GM12864 (cell line): ENCODE measurements at places on chromosomes 16 and 17.

DNA sequence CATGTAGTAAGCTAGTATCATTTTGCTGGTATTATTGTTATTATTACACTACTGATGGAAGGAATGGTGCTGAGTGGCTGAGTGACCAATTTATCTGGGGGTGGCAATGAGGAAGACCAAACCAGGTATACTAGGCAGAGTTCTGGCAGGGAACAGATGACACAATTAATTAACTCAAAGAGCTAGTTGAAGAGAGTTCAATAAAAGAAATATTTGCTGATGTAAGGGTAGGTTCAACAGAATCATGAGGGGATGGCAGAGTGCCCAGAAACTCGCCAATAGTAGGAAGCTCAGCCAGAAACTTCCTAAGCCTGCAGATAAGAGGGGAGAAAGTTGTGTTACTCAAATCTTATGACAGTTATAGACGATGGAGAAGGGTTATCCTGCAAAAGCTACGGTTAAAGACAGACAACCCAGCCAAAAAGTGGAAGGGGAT is 352.5 kb downstream of the KCNJ2 start:
- no peak for DNase-seq

- no peak for DNase-seq
These were observed 23.5 kb upstream of the TOB1 start for GRCh38 chr17:50889528-50890118.

DNA sequence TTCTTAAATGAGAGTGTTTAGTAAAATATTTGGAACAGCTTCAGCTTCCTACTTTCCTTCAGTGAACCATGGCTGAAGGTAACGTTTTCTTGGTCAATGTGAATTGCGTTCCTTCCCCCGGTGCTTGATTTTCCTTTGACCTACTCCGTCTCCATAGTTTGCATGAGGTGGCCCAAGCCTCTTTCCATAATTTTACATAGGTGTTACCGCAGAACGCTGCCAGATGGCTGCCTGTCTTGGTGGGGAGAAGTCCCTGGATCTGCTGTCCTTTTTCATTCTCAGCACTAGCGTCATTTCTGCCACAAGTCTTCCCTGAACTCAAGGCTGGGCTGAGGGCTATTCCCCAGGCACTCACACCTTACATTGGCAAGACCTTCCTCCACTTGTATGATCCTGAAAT is 178.4 kb downstream of the PRKCA start:
- DNase-seq, result no peak

DNA sequence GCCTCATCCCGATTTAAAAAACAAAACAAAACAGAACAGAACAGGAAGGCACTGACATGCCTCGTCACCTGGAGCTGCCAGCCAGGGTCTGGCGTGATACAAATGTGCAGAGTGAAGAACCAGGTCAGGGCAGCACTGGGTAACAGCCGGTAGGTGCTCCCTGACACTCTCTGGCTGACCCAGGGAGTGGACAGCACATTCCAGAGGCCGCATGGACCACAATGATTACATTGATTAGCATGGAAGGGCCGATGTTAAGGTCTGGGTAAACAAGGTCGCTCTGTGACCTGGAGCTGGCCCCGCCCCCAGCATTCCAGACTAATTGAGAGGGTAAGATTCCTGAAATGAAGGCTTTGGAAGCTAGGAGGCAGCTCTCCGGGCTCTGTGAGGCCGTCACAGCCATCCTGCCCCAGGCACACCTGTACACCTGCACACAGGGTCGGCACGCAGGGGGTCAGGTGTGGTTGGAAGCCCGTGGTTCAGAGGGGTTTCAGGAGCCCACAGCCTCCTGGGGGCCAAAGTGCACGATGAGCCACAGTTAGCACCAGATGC is 21.4 kb downstream of the PIEZO1 start:
- no peak for DNase-seq

- no peak for DNase-seq
These were observed at the start of gene MPP2 for GRCh38 chr17:43907425-43907981. MPP2 (minus strand) TSS chr17:43907536; CDS start chr17:43904460, 3,076 bp downstream.

DNA sequence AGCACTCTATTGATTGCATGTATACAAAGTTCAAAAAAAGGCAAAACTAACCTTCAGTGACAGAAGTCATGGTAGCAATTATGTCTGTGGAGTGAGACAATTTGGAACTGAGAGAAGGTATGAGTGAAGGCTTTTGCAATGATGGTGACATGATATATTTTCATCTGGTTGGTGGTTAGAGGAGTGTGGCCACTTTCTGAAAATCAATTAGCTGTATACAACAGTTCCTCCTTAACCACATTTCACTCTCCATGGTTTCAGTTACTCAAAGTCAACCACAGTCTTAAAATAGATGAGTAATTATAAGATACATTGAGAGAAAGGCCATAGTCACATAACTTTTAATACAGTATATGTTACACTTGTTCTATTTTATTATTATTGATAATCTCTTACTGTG is 26.2 kb downstream of the ADAMTS18 start:
- no peak for DNase-seq

DNA sequence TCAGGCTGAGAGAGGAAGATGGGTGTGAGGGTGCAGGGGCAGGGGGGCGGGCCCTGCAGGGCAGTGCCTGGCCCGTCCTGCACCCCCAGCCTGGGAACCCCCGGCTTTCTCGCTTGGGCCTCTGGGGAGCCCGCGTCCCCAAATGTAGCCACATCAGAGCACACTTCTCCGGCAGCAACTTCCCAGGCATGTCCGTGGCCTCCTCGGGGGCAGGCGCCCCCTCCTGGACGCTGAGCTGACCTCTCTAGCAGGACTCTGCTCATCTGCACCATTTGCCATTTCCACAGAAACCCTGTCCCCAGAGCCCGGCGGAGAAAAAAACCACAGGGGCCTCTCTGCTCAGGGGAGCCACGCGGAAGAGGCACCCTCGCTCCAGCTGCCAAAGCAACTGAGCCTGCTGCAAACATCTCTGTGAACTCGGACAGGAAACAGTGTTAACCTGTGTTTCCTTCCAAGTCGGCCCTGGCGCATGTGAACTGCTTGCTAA is 63.4 kb downstream of the KLHDC4 start:
- no peak for DNase-seq

DNA sequence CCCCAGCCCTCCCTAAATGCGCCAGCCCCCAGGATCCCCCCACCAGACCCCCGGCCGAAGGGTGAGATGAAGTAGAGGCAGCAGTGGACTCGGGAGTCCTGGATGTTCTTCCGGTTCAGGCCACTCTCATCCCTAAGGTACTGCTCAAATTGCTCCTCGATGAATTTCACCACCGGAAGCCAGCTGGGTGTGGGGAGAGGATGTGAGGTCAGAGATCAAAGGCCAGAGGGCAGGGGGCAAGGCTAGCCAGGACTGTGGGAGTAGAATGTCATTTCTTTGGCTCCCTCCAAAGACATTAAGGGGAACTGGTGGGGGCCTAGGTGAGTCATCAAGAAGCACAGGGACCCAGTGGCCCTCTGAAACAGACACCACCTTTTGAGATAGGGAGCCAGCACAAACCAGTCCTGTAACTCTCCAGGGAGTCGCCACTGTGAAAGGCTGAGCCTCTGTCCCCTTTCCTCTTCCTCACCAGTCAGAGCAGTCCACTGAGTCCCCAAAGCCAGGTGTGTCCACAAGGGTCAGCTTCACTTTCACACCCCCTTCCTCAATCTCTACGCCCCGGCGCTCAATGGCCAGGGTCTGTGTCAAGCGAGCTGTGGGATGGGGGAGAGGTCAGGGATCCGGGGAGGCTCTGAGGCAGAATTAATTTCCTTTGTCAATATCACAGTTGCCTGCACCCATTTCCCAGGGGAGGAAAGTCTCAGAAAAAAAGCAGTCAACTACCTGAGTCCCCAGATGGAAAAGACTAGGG is 895 bp downstream of the SEPTIN1 start:
- DNase-seq, result no peak

DNA sequence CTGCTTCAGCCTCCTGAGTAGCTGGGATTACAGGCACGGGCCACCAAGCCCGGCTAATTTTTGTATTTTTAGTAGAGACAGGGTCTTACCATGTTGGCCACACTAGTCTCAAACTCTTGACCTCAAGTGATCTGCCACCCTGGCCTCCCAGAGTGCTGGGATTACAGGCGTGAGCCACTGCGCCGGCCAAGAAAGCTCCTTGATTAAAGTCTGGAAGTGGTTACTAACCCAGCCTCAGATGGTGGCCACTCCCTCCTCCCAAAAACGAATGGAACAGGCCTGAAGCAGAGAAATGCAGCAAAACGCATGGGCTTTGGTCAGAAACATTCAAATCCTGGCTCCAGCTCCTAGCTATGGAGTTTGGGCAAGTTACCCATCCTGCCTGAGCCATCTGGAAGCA is 11.3 kb downstream of the FKBP10 start:
- no peak for DNase-seq

GRCh38 chr17:1686086-1686485 is 1.4 kb upstream of the PRPF8 start:
- no peak for DNase-seq

DNA sequence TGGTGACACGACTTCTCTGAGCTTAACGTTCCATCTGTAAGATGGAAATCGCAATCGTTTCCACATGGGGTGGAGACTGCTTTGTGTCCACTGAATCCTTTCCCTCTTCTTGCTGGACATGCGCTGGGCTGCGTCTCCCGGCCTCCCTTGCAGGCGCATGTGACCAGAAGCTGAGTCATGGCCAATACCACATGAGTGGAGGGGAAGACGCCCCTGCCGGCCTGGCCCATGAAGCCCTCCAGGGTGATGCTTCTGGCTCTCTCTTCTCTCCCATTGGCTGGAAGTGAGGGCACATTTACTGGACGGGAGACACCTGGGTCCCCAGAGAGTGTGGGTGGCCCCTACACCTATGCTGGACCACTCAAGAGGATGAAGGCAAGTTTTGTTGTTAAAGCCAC is 71.1 kb downstream of the DYNLRB2 start:
- no peak for DNase-seq

DNA sequence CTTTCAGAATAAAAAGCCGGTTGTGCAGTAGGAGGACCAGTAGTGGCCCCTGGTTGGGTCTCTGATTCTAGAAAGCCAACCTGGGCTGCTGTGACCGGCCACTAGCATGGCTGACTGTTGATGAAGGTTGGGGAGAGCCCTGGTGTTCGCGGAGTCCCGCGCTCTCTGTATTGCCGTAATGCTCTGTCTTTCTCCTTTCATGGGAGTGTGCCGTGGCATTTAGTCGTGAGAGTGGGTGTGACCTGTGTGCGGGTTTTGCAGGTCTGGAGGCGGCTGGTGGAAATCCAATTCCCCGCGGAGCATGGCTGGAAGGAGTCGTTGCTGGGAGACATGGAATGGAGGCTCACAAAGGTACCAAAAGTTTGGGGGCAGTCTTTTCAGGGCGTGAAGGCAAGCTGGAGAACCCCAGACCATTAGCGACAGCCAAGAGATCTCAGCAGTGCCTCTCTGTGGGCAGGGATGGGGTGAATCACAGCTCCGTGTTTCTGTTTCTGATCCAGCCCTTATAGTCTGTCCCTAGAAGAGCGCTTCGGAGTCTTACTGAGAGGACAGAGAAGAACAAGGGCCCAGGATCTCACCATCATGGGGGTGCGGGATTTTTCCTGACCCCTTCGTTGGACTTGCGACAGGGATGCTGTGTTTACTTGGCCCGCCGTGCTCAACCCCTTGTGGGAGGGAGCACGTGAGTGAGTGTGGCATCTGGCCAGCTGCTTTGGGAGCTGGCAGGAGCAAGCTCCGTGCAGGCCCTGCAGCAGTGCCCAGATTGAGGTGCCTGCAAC is 56.5 kb downstream of the RNF213 start:
- no peak for DNase-seq

DNA sequence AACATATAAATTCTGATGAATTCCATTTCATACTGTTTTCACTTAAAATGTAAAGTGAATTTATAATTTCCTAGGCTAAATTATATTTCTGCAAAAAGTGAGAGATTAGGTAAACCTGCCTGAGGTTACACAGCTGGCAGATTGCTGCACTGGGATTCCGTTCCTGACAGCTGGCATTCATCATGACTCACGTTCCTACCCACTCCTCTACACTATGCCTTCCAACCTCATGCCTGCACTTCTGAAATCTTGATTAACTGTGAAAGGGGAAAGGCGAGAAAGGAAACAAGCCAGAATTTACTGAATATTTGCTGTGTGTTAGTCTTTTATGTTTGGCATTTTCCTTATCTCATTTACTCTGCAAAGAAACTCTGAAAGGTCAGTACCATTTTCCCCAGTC is 73.3 kb upstream of the MON1B start:
- DNase-seq, result no peak

- DNase-seq, result no peak
These were observed 271.2 kb upstream of the RPL38 start for GRCh38 chr17:73932216-73932749.
